NCI-H2107 (cell line): ENCODE measurements at places on chromosomes 7 and 10.

DNA sequence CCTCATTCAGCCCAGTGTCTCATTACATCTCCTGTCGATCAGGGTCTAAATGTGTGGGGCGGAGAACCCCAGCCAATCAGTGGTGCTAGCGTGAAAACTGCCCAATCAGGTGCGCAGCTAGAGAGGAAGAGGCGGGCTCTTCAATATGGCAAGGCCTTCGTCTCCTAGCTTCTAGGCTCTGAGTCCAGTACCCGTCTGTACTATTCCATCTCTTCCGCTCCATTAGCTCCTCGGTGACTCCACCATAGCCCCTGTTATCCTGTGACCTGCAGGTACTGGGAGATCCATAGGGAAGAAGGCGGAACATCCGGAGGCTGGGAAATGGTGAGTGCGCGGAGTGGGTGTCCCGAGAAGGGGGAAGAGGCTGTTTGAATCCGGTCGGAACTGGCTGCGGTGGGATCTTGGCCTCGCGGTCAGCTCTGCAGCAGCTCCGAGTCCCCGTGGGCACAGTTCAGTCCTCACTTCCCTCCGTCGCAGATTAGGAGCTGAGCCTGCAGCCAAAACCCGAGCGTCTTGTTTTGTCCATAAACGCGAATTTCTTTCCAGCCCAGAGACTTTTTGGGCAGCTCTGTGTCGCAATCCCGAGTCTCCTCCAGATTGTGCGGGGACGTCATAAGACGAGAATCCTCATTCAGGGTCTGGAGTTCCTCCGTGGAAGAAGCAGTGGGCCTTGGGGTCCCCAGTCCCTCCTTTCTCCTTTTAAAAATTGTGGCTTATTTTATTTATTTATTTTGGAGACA lies at the start of gene ZNF727:
Gene ZNF727 (plus strand): TSS at position 134 of the 740 bp plus-strand sequence. CDS start 188 bp downstream, at position 322.
- DNase-seq, result no peak

DNA sequence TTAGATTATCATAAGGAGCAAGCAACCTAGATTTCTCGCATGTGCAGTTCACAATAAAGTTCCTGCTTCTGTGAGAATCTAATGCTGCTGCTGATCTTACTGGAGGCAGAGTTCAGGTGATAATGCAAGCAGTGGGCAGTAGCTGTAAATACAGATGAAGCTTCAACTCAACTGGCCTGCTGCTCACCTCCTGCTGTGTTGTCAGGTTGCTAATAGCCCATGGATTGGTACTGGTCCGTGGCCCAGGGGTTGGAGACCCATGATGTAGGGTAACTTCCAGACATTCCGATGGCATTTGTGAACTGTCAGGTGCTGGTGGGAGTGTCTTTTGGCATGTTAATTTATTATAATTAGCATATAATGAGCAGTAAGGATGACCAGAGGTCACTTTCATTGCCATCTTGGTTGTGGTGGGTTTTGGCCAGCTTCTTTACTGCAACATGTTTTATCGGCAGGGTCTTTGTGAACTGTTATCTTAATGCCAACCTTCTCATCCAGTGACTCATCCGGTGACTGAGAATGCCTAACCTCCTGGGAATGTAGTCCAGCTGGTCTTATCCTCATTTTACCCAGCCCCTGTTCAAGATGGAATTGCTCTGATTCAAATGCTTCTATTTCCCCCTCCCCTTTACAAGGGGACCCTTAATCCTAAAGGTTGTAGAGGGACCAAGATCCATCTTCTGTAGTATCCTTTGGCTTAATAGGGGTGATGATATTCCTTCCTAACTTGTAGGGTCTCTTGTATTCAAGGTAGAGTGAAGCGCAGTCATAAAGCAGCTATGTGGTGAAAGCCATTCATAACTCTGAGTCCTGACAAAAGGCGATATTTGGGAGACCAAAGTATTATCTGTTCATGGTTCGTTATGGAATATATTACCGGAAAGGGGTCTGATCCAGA lies 165.8 kb downstream of the CCSER2 start:
- no peak for DNase-seq

GRCh38 chr10:131311661-131312477 lies at the start of gene TCERG1L:
TSS of gene TCERG1L (minus strand) at chr10:131311721. CDS start at chr10:131311635, 86 bp downstream.
- peak; percentile 37 for DNase-seq

- DNase-seq, result no peak
Observed at GRCh38 chr10:113455947-113456346, 96.9 kb upstream of the HABP2 start.

- DNase-seq, result no peak
Observed at GRCh38 chr10:74058071-74058470, 60.2 kb downstream of the VCL start.
